Regular cardiac myocyte (primary cell): ENCODE measurements at places on chromosomes 5 and 9. TPM values are rescaled to one million over a fixed set of nuclear protein-coding genes. Genes with fewer than 3 reads are reported as not detected.

LHX2 gene
- under 0.01 and 0.19 TPM in 2 replicates for total RNA-seq

FOXD4L6 gene
- total RNA-seq, result not detected in 2 replicates

EDIL3 gene
- 83.2 and 246 TPM in 2 replicates for total RNA-seq

IL7R gene
- total RNA-seq, result 2.3 and 13.2 TPM in 2 replicates

CYSRT1 gene
- total RNA-seq, result under 0.01 and 0.19 TPM in 2 replicates

BRD9 gene
- total RNA-seq, result 35.8 and 51.2 TPM in 2 replicates
